Right ventricle myocardium inferior (tissue), 1 donor: ENCODE measurements at places on chromosomes 3 and 15. TPM values are rescaled to one million over a fixed set of nuclear protein-coding genes. Genes with fewer than 3 reads are reported as not detected.

Gene SNX33
- total RNA-seq, result 13.3 TPM

Gene KPNA4
- total RNA-seq, result 120 TPM

Gene EPHA3
- 2.9 TPM for total RNA-seq

Gene GOLGA8S
- total RNA-seq, result 0.30 TPM

Gene LRRC31
- total RNA-seq, result not detected

Gene CHRNA7
- 1.2 TPM for total RNA-seq

Gene DUOXA2
- total RNA-seq, result not detected

Gene SIDT1
- 0.62 TPM for total RNA-seq

Gene COPS2
- 77.0 TPM for total RNA-seq

GRCh38 chr3:62553811-62554210, 180.5 kb upstream of the FEZF2 start:
- DNase-seq, result no peak

DNA sequence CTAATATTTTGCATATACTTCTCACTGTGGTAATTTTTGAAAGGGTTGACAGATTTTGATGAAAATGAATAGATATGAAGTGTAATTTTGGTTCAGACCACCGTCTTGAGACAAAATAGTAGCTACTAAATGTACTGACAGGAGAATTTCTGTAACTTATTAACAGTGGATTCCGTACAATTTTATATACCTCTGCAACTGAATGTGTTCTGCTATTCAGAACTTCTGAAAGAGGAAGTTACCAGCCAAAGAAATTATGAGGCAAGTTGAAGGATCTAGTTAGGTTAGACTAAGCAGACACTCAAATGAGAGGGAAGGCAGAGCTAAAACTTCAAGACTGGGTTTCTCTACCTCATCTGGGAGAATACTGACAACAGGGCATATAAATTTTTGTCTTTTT, 29.4 kb downstream of the GAP43 start:
- DNase-seq, result no peak

GRCh38 chr3:15557511-15557946, 36.0 kb upstream of the COLQ start:
- DNase-seq, result no peak

DNA sequence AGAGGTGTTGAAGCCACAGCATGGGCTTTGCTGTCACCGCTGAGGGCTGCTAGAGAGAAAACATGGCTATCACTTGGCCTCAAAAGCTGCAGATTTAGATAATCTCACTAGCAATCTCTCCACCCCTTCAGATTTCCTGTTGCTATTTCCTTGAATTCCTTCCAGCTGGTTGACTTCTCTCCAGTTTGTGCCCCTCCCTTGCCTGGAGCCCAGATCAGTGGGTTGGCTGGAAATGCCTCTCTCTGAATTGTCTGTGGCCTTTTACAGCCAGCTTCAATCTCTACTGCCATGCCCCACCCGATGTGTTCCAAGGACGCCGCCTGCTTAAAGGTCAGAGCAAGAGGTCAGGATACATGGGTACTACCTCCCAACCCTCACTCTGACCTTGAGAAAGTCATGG, 294.1 kb downstream of the NTRK3 start:
- DNase-seq, result no peak

GRCh38 chr15:57698243-57698642, 8.3 kb upstream of the POLR2M start:
- DNase-seq, result no peak

GRCh38 chr3:122060040-122060698, 5.0 kb downstream of the CD86 start:
- DNase-seq, result no peak

- no peak for DNase-seq
Measured at GRCh38 chr3:120678331-120678947, 3.6 kb downstream of the HGD start.

- DNase-seq, result no peak
Measured at GRCh38 chr3:8606701-8607231, 37.8 kb downstream of the SSUH2 start.

GRCh38 chr15:30859091-30859874, 44.4 kb upstream of the FAN1 start:
- DNase-seq, result no peak

- DNase-seq, result no peak
Measured at GRCh38 chr3:32349184-32349583, 42.5 kb upstream of the CMTM7 start.

- no peak for DNase-seq
Measured at GRCh38 chr3:101623656-101624055, 49.7 kb downstream of the PCNP start.

GRCh38 chr3:70970171-70970570, 613.4 kb downstream of the FOXP1 start:
- no peak for DNase-seq

DNA sequence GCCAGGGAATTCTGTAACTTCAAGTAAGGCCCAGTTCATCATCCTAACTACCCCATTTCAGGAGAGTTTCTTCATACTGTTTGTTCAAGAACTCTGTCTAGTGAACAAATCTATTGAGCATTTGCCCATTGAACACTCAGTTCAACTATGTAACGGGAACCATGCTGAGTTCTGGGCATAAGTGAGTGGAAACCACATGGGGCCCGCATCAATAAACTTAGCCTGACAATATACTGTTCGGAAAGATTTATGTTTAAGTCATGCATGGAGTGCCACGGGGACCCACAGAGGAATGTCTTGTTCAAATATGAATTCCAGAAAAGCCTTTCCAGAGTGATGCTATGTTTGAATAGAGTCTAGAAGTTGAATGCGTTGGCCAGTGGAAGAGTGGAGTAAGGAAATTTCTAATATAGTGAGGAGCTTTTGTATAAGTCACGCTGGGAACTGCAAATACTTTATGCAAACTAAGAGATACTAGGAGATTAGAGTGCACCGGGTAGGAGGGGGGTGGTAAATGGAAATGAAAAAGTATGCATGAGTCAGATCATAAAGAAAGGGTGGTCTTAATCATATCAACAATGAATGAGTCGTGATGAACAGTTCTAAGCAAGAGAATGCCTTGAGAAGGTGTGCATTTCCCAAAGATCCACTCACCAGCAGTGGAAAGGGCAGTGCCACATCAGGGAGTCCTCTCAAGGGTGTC, 279.8 kb downstream of the VPS13C start:
- no peak for DNase-seq

GRCh38 chr15:60485365-60486055, 6.6 kb upstream of the ICE2 start:
- DNase-seq, result no peak

DNA sequence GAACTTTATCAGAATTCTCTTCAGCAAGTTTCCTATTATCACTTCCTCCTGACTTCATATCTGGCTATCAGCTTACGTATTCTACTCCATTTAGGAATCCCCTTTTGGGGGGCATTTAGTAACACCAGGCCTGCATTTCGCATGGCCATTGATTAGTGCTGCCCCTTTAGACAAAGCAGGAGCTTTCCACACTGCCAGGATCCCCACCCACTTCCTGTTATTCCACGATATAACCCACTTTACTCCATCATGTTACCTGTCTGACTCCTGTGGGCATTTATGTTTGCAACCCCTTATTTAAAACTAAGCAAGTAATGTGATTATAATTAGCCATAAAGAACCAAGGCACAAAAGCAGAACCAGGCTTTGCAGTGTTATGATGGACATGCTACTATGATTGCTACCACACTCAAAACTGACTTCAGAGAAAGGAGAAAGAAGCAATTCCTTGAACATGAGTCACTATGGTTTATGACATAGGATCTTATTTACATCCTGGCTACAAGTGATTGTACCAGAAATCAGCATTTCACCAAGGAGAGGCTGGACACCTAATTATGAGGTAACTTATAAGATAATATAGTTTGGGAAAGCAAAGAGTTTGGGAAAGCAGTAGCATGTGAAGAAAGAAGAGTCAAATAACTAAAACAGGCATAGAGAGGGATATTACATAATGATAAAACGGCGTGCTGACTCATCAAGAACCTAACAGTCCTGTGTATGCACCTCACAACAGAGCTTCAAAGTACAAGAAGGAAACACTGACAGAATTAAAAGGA, 96.3 kb downstream of the IGSF11 start:
- DNase-seq, result no peak

DNA sequence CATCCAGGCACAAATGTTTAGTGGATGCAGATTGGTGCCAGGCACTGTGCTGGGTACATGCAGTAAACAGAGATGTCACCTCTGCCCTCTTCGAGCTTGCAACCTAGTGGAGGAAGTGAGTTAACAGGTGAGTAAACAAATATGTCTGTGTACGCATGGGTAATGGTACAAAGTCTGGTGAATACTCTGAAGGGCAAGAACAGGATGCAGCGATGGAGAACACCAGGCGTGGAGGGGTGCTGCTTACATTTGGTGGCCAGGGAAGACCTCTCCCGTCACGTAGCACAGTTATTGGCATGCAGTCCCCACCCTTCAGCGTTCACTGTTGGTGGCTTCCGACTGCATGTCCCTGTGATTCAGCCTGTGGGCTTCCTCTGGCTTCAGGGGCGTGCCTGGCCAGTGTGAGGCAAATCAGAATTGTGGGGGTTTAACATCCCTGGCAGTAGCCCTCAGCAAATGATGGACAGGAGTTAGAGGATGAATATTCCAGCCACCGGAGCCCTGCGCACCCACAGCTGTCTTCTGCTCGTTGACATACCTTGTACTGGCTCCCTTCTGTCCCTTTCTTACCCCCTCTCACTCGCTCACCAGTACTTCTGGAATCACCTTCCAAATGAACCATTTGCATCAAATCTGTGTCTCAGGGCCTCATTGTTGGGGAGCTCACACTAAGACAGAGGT, 9.1 kb upstream of the HDAC11 start:
- no peak for DNase-seq

DNA sequence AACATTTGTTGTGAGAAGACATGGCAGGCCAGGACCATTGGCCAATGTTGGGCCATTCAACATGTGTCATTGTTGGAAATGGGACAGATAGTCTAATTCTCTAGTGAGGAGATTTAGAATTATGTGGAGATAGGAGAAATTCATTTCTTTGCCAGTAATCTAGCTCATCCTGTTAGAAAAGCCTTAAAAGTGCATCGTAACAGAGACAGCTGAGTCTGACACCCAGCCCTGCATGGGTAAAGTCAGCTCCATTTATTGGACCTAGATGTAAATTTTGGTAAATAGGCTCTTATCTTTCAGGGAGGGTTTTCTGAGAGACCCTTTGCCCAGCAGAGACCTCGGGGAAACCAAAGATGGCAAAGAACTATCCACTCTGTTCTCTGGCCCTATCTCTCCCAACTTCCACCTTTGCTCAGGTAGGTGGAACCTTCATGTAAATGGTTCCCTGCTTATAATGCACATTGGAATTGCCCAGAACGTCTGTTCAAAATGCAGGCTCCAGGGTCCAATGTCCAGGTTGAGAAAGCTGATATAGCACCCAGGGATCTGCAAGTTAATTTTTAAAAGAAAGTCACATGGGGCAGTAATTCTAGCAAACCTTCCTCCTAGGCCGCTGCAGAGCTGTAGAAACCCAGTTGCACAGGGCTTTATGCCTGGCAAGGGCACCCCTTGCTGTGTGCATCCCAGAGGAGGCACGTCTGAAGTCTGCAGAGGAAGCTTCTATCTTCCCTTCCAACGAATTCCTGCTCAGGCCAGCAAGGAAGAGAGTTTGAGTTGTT, 365.9 kb upstream of the PROK2 start:
- no peak for DNase-seq
